ENCODE measurements at places on chromosomes 16 and 17. TPM values are rescaled to one million over a fixed set of nuclear protein-coding genes. Genes with fewer than 3 reads are reported as not detected.

Gene ABAT
- total RNA-seq: 3.9 TPM

Gene FSCN2
- not detected for total RNA-seq

Gene CBFA2T3
- total RNA-seq: not detected

Gene SKAP1
- 0.17 TPM for total RNA-seq

Gene ABCC12
- not detected for total RNA-seq

Gene SEZ6
- not detected for total RNA-seq

Gene CA10
- total RNA-seq: not detected

Gene CACNA1G
- total RNA-seq: 0.15 TPM

Gene PLXDC1
- 0.11 TPM for total RNA-seq

Gene ATP2A3
- 0.80 TPM for total RNA-seq

Gene TBC1D28
- total RNA-seq: not detected

Gene MYO15A
- 0.15 TPM for total RNA-seq

Gene RPS6KB1
- total RNA-seq: 16.1 TPM
